BE2C (cell line): ENCODE measurements at places on chromosomes 13 and 19.
A peak's percentile ranks its signal among the peaks of the same experiment; 100 is the strongest.

- DNase-seq: no peak
These were observed 1.4 kb downstream of the ARHGEF18 start for GRCh38 chr19:7349961-7350711.

- no peak for DNase-seq
These were observed 2702.6 kb downstream of the PCDH9 start for GRCh38 chr13:64527561-64527960.

DNA sequence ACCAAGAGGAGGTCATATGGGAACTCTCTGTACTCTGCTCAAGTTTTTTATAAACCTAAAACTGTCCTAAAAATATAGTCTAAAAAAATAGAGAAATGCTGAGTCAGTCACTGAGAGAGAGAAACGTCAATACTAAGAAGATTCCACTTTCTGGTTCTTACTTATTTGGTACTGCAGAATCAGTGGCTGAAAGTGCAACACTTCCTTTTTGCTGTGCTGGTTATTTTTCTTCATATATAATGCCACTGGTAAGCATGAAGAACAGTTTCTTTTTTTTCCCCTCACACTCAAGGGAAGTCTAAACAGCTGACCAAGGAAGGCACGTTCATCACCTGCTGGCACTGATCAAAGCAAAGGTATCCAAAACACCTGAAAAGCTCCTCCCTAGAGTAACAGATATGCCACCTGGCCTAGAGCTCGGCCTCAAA is 44.3 kb upstream of the N4BP2L1 start:
- no peak for DNase-seq

- peak; percentile 87 for DNase-seq
These were observed 11.1 kb upstream of the ARRDC2 start for GRCh38 chr19:17996826-17997316.

DNA sequence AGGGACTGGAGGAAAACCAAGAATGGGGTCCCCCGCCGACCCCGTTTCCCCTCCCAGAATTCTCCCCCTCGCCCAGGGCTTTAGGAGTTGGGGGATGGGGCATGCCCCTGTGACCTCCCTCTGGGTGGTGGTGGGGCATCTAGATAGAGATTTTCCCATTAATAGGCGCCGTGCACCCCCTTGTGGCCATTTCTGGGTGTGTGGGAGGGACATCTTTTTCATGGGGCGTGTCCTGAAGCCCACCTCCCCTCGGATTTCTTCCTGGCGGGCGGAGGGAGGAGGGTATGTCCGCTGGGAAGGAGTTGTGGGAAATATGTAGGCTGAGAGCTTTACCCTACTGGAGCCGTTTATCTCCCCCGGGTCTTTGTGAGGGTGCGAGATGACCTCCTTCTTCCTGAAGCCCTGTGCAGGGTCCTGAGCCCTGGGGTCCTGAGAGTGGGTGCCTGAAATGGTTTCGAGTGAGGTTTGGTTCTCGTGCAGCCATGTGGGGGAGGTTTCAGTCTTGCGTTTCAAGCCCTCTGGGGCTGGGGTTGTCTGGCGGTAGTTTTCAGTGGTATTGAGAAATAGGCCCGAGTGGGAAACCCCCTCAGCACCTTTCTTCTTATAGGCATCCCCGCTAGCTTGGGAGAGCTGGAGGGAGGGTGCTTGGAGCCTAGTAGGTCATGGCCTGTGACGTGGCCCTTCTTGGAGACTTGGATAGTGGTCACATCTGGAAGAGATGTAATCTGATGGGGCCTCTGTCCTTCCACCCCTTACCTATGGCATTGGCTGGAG is 1.0 kb downstream of the PRMT1 start:
- DNase-seq: peak; percentile 90

DNA sequence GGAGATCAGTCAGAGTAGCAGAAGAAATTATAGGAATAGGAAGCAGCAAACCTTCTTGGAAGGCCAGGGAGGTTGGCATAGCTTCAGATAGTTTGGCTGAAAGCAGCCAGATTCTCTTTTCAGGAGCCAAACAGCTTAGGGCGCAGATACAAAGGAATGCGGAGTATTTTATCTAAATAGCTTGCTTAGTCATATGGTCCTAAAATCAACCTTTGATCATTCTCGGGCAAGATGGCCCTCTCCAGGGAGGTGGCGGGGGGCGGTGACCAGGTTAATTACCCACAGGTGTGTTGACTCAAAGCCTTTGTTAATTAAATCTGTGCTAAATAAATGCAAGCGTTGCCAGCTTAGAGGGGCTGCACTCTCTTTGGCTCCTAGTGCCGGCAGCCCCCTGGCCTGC is 12.5 kb upstream of the NCR1 start:
- DNase-seq: no peak

DNA sequence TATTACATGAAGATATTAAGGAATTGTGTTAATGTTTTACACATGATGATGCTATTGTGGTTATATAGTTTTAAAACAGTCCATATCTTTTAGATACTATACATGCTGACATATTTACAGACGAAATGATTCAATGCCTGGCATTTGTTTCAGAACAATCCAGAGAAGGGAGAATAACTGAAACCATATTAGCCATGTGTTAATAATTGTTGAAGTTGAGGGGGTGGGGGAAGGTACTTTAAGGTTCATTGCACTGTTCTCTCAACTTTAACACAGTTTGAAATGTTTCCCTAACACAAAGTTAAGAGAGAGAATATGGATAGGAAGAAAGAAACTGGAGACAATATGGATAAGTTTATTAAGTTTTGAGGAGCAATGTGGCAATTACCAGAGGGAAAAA is 5.8 kb downstream of the CRYL1 start:
- no peak for DNase-seq

DNA sequence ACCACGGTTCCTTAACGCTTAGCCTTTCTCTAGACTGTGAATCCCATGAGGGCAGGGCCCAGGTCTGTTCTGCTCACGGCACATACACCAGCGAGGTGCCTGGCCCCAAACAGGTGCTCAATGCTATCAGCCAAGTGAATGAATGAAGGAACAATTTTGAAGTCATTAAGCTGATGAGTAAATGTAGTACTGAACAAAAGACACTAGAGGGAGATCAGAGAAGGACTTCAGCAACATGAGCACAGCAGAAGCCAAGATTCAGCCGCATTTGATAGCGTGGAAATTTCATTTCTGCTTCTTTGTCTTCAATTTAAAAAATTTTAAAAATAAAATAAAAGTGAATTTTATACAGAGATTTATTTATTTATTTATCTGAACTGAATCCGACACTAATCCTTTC is 20.1 kb upstream of the MYO16 start:
- no peak for DNase-seq

DNA sequence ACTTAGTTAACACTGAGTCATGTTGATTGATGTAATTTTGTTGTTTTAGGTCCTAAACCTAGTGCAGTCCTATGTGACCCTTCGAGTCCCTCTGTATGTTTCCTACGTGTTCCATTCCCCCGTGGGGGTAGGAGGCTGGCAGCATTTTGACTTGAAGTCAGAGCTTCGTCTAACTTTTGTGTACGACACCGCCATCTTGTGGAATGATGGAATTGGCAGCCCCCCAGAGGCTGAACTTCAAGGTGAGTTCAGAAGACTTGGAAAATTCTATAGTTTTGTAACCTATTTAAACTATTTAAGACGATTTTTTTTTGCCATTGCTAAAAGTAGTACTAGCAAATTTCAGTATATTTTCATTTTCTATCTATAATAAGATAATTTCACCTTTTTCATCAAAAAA is 117.9 kb downstream of the STOML3 start:
- DNase-seq: peak; percentile 61

DNA sequence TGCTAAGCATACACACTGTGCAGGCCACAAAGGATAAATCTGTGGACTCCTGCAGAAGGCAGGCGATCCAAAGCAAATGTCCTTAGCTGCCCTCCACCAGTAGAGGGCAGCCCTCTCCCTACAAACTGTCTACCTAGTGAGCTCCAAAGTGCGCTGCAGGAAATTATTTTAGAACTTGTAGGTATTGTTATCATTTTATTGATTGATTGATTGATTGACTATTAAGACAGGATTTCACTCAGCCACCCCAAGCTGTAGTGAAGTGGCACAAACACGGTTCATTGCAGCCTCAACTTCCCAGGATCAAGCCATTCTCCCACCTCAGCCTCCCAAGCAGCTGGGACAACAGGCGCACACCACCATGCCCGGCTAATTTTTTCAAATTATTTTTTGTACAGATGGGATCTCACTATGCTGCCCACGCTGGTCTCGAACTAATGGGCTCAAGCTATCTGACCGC is 37.3 kb downstream of the RNF6 start:
- DNase-seq: peak; percentile 74

GRCh38 chr19:5321851-5322681 is 18.5 kb downstream of the PTPRS start:
- peak; percentile 44 for DNase-seq

GRCh38 chr13:100203696-100204367 is 114.9 kb downstream of the PCCA start:
- no peak for DNase-seq

- DNase-seq: no peak
These were observed 29.3 kb downstream of the MTUS2 start for GRCh38 chr13:28849441-28849840.

DNA sequence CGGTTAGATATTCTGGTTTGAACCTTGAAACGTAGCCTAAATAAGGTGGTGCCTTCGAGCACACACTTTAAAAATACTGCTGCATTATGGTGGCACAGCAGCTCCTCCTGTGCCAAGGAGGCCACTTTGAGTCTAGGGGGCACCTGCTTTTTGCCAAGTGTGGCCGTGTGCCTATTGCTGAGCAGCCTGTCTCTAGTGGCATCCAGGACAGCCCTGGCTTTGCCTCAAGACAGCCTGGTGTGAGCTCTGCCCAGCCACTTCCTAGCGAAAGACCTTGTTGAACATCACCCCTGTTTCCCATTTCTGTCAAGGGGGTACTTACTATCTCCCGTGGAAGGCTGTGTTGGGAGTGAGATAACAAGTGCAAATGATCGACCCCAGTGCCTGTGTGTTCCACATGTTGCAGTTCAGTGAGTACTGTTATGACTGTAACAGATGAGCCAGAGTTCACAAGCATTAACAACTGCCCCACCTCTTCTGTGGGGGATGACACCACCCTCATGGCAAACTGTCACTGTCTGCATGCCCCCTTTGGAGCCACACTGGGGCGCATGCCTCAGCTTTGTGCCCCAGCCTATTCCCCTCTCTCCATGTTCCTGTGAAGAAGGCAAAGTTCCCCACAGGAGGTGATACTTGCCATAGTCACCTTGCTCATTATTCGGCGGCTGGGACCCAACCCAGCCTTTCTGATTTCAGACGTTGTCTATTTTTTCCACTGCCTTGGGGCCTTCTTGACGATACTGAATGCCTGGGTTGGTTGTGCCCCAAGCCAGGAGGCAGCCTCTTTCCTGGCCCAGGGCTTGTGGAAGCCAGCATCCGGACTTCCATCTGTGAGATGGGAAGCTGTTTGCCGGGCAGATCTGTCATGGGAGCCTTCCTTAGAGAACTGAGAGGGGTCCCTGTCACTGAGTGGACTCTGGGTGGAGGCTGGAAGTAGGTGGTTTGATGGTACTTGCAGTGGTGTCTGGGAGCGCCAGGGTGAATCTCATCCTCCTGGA is 5.4 kb downstream of the GATAD2A start:
- DNase-seq: no peak

DNA sequence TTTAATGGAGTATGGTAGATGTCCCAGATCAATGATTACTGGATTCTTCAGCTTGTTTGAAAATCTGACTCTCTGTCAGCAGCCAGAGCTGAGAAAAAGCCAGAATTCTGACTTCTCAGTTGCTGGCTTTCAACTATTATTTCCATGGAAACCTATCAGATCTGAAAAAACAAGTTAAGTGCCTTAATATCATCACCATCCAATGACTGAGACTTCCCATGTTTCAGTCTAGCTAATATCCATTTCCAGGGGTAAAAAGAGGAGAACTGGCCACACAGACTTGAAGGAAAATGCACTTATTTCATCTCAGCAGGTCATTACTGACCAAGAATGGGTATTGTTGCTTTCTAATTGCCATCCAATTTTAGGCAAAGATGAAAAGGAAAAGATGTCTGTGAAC is 75.2 kb downstream of the TNFSF11 start:
- no peak for DNase-seq

GRCh38 chr13:21895779-21896178 is 224.9 kb downstream of the FGF9 start:
- no peak for DNase-seq

GRCh38 chr13:23660249-23660648 is 90.0 kb downstream of the TNFRSF19 start:
- no peak for DNase-seq

GRCh38 chr19:22530042-22530441 is 104.1 kb upstream of the ZNF492 start:
- DNase-seq: no peak

GRCh38 chr19:7681340-7682174 is 924 bp downstream of the TRAPPC5 start:
- DNase-seq: peak; percentile 67

- DNase-seq: no peak
These were observed 19.2 kb downstream of the MIER2 start for GRCh38 chr19:325173-325936.

DNA sequence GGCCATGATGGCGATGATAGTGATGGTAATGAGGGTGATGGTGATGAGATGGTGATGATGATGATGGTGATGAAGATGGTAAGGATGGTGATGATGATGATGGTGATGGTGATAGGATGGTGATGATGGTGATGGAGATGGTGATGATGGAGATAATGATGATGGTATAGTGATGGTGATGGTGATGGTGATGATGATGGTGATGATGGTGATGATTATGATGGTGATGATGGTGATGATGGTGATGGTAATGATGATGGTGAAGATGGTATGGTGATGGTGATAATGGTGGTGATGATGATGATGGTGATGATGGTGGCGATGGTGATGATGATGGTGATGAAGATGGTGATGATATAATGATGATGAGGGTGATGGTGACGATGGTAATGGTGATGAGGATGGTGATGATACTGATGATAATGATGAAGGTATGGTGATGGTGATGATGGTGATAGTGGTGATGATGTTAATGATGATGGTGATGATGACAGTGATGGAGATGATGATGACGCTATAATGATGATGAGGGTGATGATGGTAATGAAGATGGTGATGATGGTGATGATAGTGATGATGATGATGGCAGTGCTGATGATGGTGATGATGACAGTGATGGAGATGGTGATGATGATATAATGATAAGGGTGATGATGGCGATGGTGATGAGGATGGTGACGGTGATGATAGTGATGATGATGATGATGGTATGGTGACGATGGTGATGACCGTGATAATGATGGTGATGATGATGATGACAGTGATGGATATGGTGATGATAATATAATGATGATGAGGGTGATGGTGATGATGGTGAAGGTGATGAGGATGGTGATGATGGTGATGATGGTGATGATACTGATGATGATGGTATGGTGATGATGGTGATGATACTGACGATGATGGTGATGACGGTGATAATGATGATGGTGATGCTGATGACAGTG is 37.5 kb downstream of the ZNF557 start:
- DNase-seq: no peak

GRCh38 chr19:45086480-45086879 is 6.5 kb upstream of the PPP1R37 start:
- DNase-seq: no peak
